Activated CD8-positive, alpha-beta T cell treated with anti-CD3 and anti-CD28 coated beads, Interleukin-2, amount 10 ng/mL, durations not matched to agents 7 days and 5 days (primary cell): ENCODE measurements at places on chromosomes 4 and X.

- H3K27me3 ChIP-seq = peaks cover 69% of the 10 kb centered on the region
- H3K27ac ChIP-seq = no peak overlapping the region
- DNase-seq = no peak
- H3K36me3 ChIP-seq = no peaks in the 10 kb centered on the region
- peaks cover 12% of the 10 kb centered on the region for H3K4me1 ChIP-seq
- peak overlapping the region; percentile 67 for H3K4me3 ChIP-seq
These were observed 2.8 kb downstream of the ARX start for GRCh38 chrX:25012793-25013631.

DNA sequence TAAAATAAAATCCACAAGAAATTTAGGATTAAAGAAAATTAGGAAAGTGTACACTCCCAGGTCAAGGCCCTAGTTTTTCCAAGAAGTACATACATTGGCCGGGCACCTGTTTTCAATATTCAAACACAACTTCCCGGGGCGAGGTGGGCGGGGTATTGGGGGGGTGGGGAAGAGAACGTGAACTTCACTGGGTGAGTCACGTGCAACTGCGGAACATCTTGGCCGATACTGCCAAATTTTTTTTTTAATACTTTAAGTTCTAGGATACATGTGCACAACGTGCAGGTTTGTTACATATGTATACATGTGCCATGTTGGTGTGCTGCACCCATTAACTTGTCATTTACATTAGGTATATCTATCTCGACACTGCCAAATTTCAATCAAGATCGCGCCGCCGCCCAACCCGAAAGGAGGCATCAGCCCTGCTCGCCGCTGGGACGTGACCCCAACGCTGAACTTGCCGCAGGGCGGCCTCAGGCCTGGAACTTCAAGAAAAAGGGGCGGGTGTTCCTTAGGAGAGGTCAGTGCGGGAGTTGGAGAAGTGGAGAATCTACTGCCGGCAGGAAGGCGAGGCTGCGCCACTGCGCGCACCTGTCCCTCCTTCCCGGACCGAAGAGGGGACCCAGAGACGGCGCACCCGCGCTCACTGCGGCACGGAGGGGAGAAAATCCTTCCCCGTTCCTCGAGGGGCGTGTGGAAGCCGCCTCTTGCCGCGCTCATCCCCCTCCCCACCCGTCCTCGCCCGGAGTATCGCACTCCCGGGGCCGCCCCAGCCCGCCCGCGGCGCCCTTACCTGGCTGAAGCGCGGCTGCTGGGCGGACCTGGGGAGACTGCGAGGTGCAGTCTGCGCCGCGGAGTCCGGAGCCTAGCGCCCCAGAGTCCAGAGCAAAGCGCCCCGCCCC is at the start of gene TEC:
Gene TEC (minus strand): TSS at position 883 of the 905 bp plus-strand sequence. CDS start 41,224 bp downstream, outside the sequence.
- H3K36me3 ChIP-seq = peaks cover 5% of the 10 kb centered on the region
- H3K4me3 ChIP-seq = peak within 1 kb of the TSS; percentile 95
- peak within 1 kb of the TSS; percentile 88 for H3K27ac ChIP-seq
- H3K27me3 ChIP-seq = no peaks in the 10 kb centered on the region

DNA sequence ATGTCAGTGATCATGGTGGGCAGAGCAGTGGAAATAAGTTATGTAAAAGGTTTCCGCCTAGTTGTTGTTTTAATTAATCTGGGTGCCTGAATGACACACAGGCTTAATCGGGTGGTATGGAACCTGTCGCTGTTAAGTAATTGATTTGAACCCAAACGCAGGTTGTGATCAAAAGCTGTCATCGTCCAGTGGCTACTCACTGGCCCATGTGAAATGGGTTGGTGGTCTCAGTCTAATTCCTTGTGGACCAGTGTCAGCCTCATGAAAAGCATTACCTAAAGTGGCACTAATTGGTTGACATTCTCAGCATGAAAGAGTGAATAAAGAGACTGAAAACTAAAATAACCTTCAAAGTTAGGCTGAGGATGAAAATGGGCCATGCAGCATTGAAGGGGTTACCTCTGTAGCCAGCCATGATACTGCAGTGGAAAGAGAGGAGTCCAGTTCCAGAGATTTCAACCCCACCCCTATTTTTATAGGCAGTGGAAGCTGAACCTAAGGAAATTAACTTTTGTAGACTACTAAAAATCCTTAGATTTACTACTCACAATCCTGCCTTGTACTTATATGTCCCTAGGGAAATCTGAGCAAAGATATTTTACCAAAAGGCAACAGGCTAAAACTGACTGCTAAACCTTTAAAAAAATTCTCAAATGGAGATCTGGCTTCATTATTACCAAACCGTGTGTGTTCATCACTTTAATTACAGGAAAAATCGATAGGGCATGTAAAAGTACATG is 251.7 kb upstream of the TENM3 start:
- no peak overlapping the region for H3K27ac ChIP-seq
- H3K36me3 ChIP-seq = no peaks in the 10 kb centered on the region
- H3K4me3 ChIP-seq = no peak overlapping the region
- no peaks in the 10 kb centered on the region for H3K27me3 ChIP-seq
- DNase-seq = no peak
- H3K4me1 ChIP-seq = no peaks in the 10 kb centered on the region

DNA sequence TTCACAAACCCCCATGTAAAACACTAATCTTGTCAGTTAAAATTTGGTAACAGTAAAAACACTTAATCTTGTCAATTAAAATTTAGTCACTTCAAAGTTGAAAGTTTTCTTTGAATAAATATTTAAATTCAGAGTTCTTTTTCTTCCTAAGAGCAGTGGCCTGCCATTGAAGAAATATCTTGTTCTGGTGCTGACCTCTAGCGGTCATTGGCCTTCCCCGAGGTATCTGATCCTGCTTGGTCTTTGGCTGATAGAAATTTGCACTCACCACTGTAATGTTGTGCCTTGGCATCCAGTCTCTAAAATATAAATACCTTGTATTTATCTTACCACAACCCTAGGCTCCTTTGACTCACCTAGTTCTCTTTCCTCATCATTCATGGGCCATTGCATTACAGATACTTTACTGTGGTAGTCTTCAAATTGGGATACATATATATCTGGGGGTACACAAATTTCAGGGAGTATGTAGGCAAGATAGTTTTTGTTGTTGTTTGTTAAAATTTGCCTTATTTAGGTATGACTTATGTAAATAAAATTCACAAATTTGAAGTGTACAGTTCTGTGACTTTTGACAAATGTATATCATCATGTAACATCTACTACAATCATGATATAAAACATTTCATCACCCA is 6.7 kb upstream of the ART3 start:
- no peaks in the 10 kb centered on the region for H3K27me3 ChIP-seq
- no peaks in the 10 kb centered on the region for H3K4me1 ChIP-seq
- no peak overlapping the region for H3K4me3 ChIP-seq
- H3K27ac ChIP-seq = no peak overlapping the region
- no peaks in the 10 kb centered on the region for H3K36me3 ChIP-seq

DNA sequence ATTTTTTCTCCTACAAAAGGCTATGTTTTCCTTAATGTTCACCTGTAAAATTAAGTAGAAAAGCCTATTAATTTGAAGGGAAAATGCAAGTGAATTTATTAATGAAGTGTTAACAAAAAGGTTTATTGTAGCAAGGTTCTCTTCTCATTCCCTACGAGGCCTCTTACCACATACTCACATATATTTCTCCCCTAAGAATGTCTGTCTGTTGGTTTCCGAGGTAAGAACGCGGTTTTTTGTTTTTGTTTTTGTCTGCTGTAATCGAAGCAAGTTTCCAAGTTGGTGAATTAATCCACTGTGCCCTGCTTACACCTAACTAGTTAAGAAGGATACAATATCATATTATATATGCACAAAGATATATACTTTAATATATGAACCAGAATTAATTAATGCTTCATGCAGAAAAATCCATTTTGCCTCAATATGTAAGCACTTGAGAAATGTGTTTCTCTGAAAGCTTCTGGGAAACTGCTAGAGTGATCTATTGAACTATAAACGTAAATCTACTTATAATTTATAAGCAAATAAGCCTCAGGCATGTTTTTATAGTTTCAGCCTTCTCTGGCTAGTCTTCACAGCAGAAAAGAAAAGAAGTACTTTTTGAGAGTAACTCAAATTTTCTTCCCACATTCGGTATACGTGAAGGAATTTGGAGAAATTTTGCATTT is 120.8 kb downstream of the EGF start:
- H3K4me3 ChIP-seq = peak overlapping the region; percentile 33
- peaks cover 27% of the 10 kb centered on the region for H3K27me3 ChIP-seq
- H3K36me3 ChIP-seq = peaks cover 2% of the 10 kb centered on the region
- no peak overlapping the region for H3K27ac ChIP-seq
- H3K4me1 ChIP-seq = peaks cover 18% of the 10 kb centered on the region

- no peak overlapping the region for H3K27ac ChIP-seq
- H3K4me1 ChIP-seq = no peaks in the 10 kb centered on the region
- H3K27me3 ChIP-seq = no peaks in the 10 kb centered on the region
- no peaks in the 10 kb centered on the region for H3K36me3 ChIP-seq
- no peak overlapping the region for H3K4me3 ChIP-seq
These were observed 18.5 kb downstream of the LRRC66 start for GRCh38 chr4:52001616-52002015.

- peak overlapping the region; percentile 73 for H3K27ac ChIP-seq
- DNase-seq = no peak
- peaks cover 62% of the 10 kb centered on the region for H3K4me1 ChIP-seq
- no peak overlapping the region for H3K4me3 ChIP-seq
These were observed 14.5 kb downstream of the TMEM131L start for GRCh38 chr4:153480704-153481103.
